ENCODE measurements at places on chromosomes 12 and 14.

- DNase-seq = no peak
These were observed 14.4 kb downstream of the SPRYD3 start for GRCh38 chr12:53064613-53065436.

GRCh38 chr12:81617915-81618314 is 141.2 kb downstream of the PPFIA2 start:
- no peak for DNase-seq

GRCh38 chr14:105647784-105648608 is 121.6 kb downstream of the TMEM121 start:
- DNase-seq = no peak

DNA sequence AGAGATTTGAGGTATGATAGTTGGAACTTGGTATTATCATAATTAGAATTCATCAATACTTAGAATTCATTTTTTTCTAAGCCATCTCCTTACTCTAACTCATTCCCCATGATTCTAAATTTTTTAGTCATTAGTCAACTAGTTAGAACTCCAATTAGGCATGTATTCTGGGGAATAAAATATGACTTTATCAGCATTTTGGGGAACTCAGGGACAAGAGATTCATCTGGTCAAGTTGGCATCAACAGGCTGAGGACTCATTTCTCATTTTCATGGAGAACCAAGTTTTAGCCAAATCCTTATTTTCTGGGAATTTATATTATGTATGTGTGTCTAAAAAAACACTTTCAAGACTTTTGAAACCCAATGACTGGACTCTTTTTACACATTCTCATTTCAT is 29.2 kb downstream of the DIP2B start:
- DNase-seq = no peak
